ENCODE measurements at places on chromosomes 5 and 9.

GRCh38 chr5:127060470-127060985, 12.8 kb downstream of the C5orf63 start:
- no peak for DNase-seq

DNA sequence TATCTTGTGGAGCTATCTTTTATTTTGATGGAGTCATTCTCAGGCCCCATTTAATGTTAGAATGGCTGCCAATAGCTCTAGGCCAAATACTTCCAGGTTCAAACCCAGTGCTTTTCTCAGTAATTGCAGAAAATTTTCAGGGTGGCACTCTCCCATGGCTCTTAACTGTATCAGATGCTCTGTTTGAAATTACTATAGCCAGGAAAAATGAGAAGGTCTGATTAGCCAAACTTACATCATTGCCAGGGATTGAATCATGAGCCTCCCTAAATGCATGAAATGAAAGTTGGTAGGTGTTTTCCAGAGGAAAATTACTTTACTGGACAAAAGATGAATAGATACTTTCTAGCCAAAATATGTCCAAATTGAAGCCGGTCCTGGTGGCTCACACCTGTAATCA, 404.8 kb downstream of the MAT2B start:
- DNase-seq, result no peak

GRCh38 chr9:131310833-131311554, 21.5 kb downstream of the PLPP7 start:
- no peak for DNase-seq

- DNase-seq, result no peak
Observed at GRCh38 chr5:34688015-34688810, 32.1 kb downstream of the RAI14 start.

- DNase-seq, result no peak
Observed at GRCh38 chr9:121510766-121511550, 11.3 kb upstream of the GGTA1 start.

DNA sequence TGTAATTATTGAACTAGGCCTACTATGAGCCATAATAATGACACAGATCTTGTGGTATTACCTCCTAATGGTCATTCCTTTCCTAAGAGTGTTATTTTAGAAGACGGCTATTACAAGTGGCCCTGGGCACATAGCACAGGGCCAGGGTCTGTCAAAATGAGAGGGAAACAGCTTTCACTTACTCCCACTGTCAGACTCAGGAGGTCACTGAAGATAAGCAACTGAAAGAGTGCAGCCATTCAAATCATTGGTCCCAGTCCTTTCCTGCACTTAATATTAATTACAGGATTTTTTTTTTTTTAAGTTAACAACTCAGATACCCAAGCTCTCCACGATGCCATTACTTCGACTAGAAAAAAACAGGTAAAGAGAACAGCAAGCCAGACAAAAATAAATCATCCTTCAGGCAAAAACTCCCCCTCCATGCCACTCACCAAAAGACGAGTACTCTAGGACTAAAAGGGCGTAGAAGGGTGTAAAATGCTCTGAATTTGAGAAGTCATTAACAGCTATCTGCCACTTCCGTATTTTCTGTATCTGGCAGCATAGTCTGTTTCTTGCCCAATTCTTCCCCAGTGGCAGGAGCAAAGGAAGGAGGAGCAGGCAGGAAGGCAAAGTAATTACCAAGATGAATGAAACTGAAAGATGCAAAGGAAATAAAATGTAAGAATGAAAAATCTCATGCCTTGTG, 87.4 kb downstream of the ZNF608 start:
- DNase-seq, result no peak

GRCh38 chr5:76021936-76022584, 61.1 kb upstream of the SV2C start:
- no peak for DNase-seq

GRCh38 chr5:151730381-151730780, 28.1 kb downstream of the ATOX1 start:
- no peak for DNase-seq

DNA sequence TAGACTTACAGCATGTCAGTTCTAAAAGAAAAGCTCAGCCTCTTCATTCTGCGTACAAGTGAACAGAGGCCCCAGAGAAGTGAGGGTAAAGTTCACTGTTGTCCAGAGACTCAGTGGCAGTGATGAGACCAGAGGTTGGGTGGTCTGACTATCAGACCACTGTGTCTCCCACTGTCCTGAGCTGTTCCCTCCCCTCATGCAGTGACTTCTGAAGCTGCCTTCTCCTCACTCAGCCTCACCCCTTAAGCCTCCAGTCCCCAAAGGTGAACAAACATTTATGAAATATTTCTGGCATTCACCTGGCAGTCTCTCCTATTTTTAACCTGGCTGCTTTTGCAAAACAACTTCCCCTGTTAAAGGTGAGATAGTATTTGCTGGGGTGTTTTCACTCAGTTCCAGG, 54.7 kb downstream of the ABLIM3 start:
- no peak for DNase-seq

- no peak for DNase-seq
Observed at GRCh38 chr9:137078701-137079400, 1.5 kb downstream of the UAP1L1 start.

DNA sequence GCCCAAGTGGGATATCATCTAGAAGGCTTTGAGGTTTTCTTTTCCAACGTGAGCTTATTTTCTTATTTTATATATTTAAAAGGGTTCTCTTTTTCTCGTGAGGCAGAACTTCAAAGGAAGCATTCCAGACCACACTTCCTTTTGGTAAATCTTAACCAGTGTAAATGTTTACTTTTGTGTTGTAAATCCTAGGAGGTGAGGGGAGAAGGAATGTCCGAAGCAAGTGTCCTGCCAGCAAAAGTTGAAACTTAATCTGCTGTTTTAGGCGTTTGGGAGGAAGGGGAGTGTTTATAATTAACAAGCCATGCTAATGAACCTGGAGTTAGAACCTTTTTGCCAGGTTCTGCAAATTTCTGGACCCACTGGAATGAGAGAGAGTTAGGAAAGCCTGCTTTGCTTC, 37.9 kb downstream of the WWC1 start:
- DNase-seq, result no peak

GRCh38 chr5:101728933-101729332, 567.2 kb downstream of the SLCO4C1 start:
- peak; percentile 2 for DNase-seq

- peak; percentile 80 for DNase-seq
Observed at GRCh38 chr9:69877852-69878514, 57.4 kb downstream of the CFAP95 start.

DNA sequence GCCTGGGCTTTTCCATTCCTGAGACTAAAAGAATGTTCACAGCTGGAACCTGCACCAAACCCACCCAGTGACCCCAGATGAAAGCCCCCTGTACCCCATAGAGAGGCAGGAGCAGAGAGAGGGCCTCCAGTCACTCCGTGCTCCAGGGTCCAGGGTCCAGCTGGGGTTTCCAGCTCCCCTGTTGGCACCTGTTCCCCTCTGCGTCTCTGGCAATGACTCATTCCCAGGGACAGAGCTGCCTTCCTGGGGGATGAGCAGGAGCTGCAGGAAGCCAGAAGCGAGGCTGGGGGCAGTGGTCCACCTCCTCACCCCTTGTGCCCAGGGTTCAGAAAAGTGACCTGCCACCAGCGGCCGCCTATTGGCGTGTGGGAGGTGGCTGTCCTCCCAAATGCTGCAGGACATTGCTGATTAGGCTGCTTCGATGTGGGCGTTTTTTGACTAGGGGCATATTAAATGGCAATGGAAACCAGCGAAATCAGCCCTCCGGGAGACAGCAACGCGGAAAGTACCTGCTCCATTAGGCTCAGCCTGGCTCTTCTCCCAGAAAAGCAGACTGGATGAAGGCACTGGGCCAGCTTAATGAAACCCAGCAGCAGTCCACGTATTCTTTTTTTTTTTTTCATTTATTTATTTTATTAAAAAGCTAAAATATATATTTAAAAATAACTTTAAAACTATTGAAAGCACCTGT, 97.4 kb downstream of the DAP start:
- DNase-seq, result no peak

DNA sequence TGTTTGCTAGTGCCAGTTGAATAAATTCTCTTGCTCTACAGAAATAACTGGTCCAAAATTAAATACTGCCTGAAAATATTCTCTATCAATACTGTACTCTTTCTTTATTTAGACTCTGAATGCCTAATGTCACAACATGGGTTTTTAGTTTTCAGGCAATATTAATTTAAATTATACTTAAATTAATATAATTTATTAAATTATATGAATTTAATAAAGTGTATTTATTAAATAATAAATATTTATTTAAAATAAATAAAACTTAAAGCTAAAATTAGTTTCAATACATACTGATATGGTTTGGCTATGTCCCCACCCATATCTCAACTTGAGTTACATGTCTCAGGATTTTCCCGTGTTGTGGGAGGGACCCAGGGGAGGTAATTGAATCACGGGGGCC, 146.0 kb downstream of the PRR16 start:
- DNase-seq, result no peak

GRCh38 chr9:137838576-137838975, 39.0 kb upstream of the CACNA1B start:
- no peak for DNase-seq

DNA sequence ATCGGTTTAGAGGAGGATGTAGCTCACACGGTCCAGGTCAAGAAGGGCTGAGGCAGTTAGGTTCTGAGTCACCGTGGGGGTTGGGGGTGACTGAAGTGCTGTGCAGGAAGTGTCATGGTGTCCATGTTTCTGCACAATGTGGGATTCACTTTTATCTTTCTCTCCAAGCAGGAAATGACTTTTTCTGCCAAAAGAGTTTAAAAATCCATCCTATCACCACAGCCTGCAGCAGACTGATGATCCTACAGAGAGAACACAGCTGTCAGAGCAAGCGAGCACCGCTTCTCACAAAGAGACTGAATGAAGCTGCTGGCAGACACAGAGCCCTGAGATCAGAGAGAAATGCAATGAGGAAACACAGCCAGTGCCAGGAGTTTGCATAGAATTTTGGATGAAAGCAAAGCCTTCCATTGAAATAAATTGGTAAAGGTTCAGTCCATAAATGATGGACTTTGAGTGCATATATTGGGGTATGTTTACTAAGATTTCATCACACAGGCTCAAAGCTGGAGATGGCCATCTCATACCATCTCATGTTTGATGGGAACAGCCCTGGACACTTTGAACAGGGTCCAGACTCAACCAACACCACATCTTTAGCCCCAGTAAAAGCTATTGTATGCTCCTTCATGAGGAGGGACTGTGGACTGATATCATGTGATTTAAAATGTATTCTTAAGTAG, 213.9 kb upstream of the FBXL7 start:
- no peak for DNase-seq

DNA sequence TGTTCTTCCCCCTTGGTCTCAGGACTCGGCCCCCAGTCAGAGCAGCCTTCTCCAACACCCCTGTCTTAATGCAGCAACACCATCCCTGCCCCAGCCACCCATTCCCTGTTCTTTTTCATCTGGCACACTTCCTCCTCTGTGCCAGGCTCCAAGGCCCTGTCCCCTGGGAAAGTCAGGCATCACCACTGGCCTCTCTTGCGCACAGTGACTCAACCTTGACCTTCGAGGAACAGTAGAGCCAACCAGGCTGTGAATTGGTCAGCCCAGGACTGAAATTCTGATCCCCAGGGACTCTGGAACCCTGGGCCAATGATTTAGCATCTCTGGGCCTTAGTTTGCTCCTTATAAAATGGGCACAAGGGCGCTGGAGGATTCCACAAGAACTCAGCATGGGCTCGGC, 10.5 kb upstream of the RALGDS start:
- peak; percentile 72 for DNase-seq

DNA sequence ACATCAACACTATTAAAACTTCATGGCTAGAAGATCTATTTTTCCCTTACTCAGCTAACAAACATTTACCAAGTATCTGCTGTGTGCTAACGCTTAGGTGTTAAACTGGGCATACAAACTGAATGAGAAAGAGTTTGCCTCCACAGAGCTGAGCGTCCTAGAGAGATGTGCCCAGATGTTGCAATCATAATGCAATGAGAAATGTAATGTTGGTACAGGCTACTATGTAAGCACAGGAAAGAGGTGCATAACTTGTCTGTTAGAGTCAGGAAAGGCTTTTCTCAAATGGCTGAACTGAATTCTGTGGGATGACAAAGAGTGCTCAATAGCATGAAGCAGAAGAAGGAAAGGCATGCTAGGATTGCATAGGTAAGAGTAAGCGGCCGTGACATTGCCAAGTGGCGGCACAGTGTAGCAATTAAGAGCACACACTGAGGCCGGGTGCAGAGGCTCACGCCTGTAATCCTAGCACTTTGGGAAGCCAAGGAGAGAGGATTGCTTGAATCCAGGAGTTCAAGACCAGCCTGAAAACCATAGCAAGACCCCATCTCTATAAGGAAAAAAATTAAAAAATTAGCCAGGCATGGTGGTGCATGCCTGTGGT, 137.8 kb downstream of the MEF2C start:
- DNase-seq, result no peak

DNA sequence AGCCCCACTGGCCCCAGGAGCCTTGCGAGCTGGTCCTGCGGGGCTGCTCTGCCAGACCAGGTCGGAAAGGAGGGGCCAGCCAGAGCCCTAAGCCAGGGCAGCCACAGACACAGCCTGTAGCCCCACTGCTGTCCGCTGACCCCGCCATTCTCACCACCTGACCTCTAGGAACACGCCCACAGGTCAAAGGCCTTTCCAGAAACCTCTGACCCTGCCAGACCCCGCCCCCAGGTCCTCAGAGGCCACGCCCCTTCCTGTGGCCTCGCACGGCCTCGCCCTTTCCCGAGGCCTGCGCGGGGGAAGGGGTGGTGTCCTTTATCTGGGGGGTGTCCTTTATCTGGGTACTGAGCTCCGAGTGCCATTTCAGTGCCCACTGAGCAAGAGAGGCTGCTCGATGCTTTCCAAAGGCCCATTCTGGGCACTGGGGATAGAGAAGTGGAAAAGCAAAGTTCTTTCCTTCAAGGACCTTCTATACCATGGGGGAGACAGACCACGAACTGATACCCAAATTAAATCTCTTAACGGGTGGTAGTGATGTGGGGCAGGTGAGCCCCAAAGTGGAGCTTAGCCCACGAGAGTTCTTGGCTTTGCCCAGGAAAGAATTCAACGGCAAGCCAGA, 46.5 kb downstream of the P4HA2 start:
- no peak for DNase-seq

DNA sequence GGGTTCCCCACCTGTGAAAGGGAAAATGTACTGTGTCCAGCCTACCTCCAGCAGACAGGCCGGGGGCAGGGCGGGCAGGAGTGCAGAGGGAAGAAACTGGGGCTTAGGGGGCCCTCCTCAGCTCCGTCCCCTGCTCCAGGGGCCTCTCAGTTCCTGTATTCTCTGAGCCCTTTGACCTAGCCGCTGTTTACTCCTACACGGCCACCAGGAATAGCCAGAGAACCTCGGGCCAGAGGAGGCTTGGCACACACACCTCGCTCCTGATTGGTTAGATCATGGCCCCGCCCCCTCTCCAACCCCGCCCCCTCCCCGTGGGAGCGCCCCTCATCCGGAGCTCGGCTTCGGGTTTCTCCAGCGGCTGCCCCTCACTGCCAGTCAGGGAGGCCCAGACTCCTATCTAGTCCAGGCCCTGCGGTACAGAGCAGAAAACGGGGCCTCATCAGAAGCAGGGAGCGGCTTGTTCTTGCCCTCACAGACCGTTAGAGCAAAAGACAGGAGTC, 2.2 kb downstream of the ST6GALNAC6 start:
- DNase-seq, result peak; percentile 76

DNA sequence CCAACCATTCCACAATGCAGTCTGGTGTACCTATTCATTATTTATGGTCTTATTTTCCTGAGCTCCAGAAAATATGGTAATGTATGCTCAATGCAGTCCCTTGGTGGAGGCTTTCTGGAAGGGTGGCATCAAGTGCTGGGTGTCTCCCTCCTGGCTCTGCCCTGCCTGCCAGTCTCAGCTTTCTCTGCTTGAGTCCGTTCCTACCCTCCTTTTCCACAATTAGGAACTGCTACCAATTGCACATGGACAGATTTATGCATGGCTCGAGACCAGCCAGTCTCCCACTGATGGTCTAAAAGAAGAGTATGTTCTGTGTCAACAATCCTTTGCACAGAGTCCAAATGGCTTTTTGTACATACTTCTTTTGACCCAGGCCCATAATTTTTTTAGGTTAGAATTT, 189.8 kb downstream of the TLE1 start:
- no peak for DNase-seq
